ENCODE measurements at places on chromosomes 4 and X.

GRCh38 chr4:66556651-66557278, 886.5 kb upstream of the EPHA5 start:
- no peak for DNase-seq

GRCh38 chr4:113025416-113025815, 24.0 kb upstream of the ANK2 start:
- DNase-seq, result no peak

DNA sequence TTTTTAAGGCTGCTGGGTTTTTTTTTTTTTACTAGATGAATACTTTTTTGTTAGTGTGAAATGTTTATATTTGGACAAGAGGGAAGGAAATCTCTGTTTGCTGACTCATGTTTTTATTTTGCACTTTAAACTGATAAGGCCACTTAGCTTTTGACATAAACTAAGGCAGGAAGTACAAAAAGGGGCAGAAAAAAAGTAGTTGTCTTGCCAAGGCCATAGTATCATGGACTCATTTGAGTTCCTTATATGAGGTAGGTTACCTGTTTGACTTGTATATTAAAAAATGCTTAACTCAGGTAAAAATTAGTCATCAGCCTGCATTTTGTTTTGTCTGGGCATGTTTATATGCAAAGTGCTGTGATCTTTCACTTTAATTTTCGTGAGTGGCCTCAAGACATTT, 26.0 kb downstream of the SMAD1 start:
- no peak for DNase-seq

GRCh38 chr4:54231768-54232688, 2.9 kb downstream of the PDGFRA start:
- no peak for DNase-seq

DNA sequence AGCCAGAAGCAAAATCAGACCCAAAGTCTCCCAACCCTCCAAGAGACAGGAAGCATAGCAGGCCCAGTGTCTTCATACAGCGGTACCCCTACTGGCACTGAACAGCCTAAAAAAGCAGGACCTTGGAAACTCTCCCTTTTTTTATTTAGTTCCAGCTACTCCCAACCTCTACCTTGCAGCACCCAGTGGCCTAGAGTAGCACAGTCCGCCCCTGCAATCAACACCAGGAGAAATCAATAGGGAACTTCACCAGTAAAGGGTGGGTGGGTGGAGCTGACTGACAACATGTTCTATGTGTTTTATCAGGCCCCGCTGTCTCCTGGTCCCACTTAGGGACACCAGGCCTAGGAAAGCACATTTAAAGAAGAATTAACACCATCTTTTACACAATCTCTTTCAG, 378.5 kb upstream of the CT83 start:
- no peak for DNase-seq

GRCh38 chrX:17167915-17168314, 207.1 kb upstream of the NHS start:
- DNase-seq, result no peak

GRCh38 chrX:1357993-1358392, 21.4 kb downstream of the IL3RA start:
- no peak for DNase-seq

DNA sequence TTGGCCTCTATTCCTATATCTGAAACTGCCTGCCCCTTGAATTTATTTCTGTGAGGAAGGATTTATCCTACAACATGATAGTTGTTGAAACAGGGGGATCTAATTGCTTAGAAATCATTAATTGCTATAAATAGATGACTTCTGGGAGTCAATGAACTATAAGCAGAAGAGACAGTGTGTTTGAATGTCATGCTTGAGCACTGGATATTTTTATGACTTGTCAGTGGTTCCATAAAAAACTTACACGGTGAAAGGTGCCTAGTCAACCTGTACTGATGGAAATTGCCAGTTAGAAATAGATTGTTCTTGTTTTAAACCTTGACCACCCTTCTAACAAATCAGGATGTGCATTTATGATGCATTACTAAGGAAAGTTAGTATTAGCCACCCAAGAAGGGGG, 306.9 kb upstream of the PPARGC1A start:
- DNase-seq, result no peak

DNA sequence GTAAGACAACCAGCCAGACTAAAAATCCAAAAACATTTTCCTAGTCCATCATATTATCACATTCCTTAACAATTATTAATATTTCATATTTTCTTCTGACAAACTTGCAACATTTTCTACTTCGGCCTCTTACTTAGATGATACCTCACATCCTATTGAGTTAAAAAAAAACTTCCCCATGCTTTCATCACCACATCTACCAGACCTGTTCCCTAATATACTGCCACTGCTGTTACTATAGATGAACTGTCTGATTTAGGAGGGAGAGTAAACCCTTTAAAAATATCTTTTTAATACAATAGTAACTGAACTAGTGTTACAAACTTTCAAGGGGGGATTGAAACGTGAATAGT, 1.5 kb downstream of the FAM200B start:
- DNase-seq, result no peak

GRCh38 chrX:141917801-141918200, 14.1 kb downstream of the MAGEC1 start:
- DNase-seq, result no peak

DNA sequence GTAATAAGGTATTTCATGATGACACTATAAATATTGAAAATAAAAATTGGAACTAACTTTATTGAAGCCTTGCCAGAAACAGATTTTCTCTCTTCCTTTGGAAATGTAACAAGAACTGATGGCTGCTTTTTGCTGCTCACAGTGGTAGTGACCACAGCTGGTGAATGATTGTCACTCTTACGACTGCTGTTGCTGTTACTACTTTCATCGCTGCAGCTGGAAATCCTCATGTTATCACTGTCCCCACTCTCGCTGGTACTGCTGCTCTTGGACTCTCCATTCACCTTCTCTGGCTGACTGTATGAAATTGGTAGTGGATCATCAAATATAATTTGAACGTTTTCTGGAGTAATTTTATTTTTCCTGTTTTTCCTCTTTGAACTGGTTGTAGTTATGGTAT, 28.5 kb upstream of the COX18 start:
- DNase-seq, result no peak

DNA sequence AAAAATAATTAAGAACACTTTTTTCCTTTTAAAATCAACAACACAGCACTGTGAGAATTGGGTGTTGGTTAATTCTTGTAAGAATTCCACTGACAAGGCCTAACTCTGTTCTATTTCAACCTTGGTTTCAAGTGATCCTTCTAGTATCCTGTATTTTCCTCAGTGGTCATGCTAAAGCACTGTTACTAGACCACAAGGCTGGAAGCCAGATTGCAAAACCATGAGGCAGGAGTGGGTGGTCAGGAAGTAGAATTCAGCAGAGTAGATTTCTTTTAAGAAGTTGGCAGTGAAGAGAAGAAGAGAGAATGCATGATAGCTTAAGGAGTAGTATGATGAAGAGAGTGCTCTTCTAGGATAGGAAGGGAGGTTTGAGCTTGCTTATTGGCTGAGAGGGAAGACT, 71.6 kb upstream of the LEF1 start:
- DNase-seq, result no peak

- DNase-seq, result no peak
Observed at GRCh38 chrX:15877380-15877779, 22.8 kb upstream of the AP1S2 start.

- DNase-seq, result no peak
Observed at GRCh38 chr4:154416190-154416547, 75.4 kb downstream of the DCHS2 start.

GRCh38 chr4:169948271-169948670, 77.9 kb downstream of the MFAP3L start:
- DNase-seq, result no peak

DNA sequence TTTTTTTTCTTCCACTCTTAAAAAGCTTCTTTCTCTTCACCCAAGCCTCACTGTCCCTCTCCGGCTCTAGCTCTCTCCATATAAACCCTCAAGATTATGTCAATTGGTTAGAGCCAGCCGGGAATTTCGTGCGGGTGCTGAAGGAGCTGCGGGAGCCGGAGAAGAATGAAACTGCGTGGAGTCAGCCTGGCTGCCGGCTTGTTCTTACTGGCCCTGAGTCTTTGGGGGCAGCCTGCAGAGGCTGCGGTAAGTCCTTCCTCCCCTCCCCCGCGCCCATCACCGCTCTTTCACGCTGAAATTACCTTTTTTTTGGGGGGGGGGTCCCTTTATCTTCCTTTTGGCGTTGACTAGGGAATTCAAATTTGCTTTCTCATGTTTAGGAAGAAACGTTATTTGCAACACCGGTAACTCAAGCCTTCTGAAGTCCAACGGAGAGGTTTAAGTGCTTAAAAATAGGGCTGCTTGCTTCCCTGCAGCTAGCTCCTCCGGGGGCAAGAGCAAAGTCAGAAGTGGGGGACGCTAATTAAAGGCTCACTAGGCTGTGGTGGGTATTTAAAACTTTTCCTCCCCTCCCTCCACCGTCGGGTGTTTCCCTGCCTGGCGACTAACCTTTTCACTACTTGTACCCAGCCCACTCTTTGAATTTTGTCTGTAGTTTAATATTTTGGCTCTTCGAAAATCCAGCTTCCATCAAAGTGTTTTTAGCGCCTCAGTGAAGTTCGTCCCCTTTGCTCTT, 491 bp downstream of the COL4A5 start:
- DNase-seq, result no peak
